Mucosa of gallbladder (tissue), 1 donor: ENCODE measurements at places on chromosomes 2 and 18.
A peak's percentile ranks its signal among the peaks of the same experiment; 100 is the strongest.

DNA sequence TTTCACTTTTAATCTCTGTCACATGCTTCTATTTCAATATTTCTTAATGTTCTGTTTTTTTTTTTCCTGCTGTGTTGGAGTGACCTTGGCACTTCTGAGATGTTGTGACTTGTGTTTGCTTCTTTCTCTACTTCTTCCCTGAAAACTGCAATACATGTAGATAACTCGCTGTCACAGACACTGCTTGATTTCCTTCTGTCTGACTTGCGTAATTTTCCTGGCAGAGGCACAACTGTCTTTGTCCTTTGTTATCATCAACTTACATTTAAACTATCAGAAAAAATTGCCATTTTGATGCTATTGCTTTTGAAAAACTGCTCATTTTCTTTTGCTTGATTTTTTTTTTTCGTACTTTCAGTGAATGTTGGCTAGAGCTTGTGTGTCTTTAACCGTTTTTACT, 69.0 kb downstream of the BABAM2 start:
- peak; percentile 71 for DNase-seq

DNA sequence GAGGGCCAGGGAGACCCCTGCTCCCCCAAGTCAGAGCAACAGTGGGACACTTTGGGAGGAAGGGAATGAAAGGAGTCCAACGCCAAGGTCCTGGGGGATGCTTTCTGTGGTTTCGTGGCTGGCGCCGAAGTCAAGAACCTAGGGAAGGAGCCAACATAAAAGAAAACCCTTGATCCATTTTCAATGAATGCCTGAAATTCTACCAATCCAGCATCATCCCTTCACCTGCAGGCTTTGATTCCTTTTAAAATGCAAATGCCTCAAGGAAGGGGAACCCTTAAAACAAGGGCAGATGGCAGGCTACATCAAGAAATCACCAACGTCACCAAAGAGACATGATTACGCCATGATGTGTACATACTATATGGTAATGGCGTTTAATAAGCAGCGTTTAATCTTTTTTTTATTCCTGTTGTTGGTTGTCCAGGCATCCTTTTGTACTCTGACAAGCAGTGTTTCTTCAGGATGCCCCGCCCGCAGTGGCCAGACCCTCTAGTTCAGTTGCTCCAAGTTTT, 123.3 kb upstream of the SLC1A4 start:
- DNase-seq = no peak

- no peak for DNase-seq
Observed at GRCh38 chr2:69209482-69209881, 177.5 kb downstream of the GFPT1 start.

- DNase-seq = peak; percentile 47
Observed at GRCh38 chr2:227163998-227164762, at the start of the genes COL4A3 and COL4A4. Gene COL4A3 (plus strand): TSS chr2:227164624. CDS start chr2:227164727, 103 bp downstream. Gene COL4A4 (minus strand): TSS chr2:227164205. CDS start chr2:227147483, 16,722 bp downstream.

GRCh38 chr18:7458884-7459283, 108.2 kb upstream of the PTPRM start:
- no peak for DNase-seq

DNA sequence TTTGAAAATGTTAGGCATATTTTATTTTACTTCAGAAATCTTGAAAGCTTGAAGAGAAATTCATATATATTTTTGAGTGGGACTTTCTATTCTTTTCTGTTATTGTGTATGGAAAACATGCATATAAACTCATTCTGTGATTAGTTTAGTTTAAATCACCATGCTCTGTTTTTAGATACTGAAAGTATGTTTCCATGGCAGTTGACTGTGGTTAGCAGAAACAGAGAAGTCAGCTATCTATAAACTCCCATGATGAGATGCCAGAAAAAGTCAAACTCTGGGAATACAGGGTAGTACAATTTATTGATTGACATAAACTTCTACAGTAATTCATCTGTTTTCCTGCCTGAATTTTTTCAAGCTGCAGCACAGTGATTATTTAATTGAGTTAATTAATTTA, 905.3 kb upstream of the VRK2 start:
- no peak for DNase-seq

- DNase-seq = peak; percentile 18
Observed at GRCh38 chr2:9703701-9704221, 73.0 kb upstream of the YWHAQ start.
